Gastroesophageal sphincter (tissue), 4 donors: ENCODE measurements at places on chromosomes 13 and 19. TPM values are rescaled to one million over a fixed set of nuclear protein-coding genes. Genes with fewer than 3 reads are reported as not detected.

Gene RNF113B
- not detected for total RNA-seq

Gene AMH
- total RNA-seq: 0.23 TPM

Gene CD177
- total RNA-seq: 0.45 TPM

- no peak for ATAC-seq
Observed at GRCh38 chr19:28322491-28322890, 890.5 kb downstream of the UQCRFS1 start.

Gene TMEM150B
- 3.3 TPM for total RNA-seq

- no peak for ATAC-seq
Observed at GRCh38 chr13:75217949-75218348, 264.0 kb downstream of the TBC1D4 start.

Gene RNF126
- 55.9 TPM for total RNA-seq

Gene DAND5
- not detected for total RNA-seq
